ENCODE measurements at places on chromosomes 5 and 9.

DNA sequence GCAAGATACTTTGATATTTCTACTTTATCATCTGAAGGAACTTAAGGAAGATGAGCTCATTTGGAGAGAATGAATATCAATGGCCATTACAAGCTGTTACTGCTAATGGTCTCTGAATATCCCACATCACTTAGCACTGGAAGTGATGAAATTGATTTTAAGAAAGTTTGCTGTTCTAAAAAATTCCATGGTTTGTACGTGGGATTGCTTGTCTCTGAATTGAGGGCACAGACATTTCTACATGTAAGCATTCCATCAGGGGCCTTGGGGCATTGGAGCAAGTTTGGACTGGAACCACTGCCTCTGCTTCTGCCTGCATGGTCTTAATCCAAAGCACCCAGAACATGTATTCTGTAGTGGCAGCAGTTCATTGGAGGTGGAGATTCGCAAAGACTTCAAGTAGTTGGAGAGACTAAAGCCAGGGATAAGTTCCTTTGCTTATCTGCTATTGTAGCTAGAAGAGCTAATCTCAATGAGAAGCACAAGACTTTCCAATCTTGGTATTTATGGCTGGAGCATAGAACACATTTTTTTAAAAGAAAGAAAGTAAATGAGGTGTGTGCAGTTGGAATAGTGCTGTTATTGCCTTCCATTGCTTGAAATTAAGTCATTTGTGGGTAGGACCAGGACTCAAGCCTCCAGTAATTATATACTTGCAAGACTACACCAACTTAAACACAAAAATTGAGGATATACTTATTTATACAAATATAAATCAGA, 424.2 kb downstream of the SPATA31D1 start:
- no peak for DNase-seq

- no peak for DNase-seq
Observed at GRCh38 chr5:139975942-139976341, 67.2 kb downstream of the NRG2 start.

DNA sequence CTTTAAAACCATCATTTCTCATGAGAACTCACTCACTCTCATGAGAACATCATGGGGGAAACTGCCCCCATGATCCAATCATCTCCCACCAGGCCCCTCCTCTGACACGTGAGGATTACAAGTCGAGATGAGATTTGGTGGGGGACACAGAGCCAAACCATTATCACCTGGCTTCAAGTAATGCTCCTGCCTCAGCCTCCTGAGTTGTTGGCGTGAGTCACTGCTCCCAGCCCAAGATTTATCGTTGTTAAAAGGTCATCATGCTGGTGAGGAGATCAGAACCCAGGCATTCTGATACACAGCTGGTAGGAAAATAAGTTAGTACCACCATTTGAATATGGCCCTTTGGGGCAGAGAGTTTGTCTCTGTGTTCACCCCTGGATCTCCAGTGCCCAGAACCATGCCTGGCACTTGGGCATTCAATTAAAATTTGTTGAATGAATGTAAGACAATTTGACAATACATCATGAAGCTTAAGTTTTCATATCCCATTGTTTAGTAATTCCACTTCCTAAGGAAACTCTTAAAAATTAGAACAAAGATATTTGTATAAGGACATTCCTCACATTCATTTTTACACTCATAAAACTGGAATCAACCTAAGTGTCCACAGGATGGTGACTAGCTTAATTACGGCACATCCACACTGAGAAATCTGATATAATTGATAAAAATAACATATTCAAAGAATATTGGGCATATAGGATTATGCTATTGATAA, 58.0 kb upstream of the COL15A1 start:
- DNase-seq, result no peak

DNA sequence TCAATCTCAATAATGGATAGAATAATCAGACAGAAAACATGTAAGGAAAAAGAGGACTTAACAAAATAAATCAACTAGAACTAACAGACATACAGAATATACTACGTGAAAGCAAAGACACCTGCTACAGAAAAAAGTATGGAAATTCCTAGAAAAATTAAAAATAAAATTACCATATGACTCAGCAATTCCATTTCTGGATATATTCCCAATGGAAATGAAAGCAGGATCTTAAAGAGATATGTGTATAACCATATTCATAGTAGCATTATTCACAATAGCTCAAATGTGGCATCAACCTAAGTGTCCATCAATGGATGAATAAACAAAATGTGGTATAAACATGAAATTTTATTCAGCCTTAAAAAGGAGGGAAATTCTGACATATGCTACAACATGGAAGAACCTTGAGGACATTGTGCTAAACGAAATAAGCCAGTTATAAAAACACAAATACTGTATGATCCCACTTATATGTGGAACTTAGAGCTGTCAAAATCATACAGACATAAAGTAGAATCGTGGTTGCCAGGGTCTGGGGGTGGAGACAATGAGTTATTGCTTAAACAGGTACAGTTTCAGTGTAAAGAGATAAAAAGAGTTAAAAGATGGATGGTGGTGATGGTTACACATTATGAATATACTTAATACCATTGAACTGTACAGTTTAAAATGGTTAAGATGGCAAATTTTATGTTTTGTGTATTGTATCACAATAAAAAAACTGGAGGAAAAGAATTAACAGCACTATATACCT, 6.9 kb downstream of the PLAA start:
- DNase-seq, result no peak

- DNase-seq, result no peak
Observed at GRCh38 chr9:89743573-89744254, 138.9 kb downstream of the GADD45G start.

- no peak for DNase-seq
Observed at GRCh38 chr5:172403189-172403796, 51.0 kb downstream of the SH3PXD2B start.

DNA sequence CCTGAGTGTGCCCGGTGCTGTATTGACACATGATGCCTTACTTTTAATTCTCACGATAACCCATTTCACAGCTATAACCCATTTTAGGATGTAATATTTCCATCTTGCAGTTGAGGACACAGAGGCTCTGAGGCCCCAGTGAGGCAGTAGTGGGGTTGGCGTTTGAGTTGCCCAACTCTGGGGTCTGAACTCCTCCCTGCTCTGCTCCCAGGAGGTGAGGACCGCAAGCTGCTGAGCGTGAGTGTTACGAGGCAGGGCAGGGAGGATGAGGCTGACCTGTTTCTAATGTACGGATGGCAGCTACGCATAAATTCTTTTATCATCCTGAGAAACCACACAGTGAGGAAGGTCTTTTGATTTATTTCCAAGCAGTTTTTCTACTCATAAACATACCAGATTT, 11.4 kb downstream of the LRRC8A start:
- no peak for DNase-seq

- no peak for DNase-seq
Observed at GRCh38 chr5:98470747-98471146, 302.7 kb upstream of the RGMB start.

DNA sequence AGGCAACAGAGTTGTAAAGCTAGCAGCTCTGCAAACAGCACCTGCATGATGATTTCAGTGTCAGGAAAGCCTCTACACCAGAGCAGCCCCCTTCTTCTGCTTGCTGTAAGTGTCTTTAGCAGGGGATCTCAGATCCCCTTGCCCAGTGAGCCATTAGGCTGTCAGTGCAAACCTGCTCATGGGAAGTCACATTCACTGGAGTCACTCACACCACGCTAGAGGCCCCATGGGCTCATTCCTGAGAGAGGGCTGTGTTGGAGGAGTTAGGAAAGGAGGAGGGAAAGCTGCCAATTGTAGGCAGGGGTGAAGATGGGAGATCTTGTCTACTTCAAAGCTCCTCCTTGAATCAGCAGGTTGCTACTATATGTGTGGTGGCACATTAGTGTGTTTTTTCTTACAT, 275.2 kb downstream of the SMARCA2 start:
- no peak for DNase-seq

GRCh38 chr5:424301-425110, 18.5 kb upstream of the EXOC3 start:
- DNase-seq, result no peak
